IMR-90 (cell line): ENCODE measurements at places on chromosomes 7 and 10. TPM values are rescaled to one million over a fixed set of nuclear protein-coding genes. Genes with fewer than 3 reads are reported as not detected.

LRRN3 gene
- total RNA-seq, result 15.2 and 15.8 TPM in 2 replicates

DNA sequence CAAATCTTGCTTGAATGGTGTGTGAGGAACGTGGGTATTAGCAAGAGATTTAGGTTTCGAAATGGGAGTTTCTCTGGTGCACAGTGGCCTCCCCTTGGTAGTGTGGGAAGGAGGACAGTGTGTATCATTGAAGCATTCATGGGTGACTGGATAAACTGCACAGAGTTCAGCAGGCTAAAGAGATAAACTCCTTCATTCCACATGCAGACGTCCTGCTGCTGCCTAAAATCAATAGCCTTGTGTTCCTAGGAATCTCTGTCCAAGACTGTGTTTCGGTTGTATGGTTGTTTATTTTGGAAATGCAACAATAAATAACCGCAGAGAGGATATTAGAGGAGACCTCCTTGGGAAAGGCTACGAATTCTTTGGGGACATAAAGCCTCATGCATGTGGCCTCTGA is 100.9 kb upstream of the FAM171A1 start:
- no peak for DNase-seq

GRCh38 chr7:289209-289755 is 688 bp upstream of the FOXL3 start:
- no peak for DNase-seq

- DNase-seq, result no peak
Measured at GRCh38 chr7:29771081-29771816, 35.1 kb upstream of the WIPF3 start.

DNA sequence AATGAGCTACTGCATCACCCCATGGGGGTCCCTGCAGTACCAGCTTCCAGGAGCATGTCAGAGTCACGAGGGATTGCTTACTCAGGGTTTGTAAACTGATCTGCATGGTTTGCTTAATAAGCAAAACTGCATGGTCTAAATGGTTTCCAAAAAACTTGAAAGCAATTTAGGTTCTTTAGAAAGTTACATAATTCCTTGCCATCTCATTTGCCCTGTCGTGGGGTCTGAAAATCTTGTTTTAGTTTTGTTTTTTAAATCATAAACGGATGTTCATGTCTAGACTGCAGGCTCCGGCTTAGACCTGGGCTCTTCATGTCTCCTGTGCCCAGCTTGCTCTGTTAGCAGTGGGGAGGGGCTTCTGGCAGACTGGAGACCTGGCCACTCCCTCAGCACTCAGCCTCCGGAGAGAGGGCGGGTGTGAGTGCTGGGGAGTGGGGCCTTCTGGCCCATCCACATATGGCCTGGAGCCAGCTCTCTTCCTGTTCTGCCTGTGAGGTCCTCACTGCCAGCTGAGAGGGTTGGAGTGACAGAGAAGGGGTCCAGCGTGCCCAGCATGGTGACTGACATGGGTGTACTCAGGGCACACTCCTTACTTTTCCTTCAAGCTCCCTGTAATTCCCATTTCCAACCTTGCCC is 17.5 kb downstream of the PRF1 start:
- no peak for DNase-seq

DNA sequence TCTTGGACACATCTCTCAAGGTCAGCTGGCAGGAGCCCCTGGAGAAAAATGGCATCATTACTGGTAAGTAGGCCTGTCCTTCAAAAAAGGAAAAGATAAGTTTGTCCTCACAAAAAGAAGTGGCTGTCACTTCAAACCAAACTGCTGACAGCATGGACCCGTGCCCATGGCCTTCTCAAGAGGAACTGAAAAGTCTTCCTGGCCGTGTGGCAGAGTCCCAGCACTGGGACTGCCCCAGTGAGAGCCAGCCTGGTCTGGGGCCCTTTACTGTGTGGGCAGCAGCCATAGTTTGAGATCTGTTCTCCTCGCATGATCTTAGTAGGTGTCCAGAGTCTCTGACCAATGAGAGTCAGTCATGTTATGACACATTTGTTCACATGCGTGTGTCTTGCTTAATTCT is 614.2 kb upstream of the FOXK1 start:
- DNase-seq, result no peak

DNA sequence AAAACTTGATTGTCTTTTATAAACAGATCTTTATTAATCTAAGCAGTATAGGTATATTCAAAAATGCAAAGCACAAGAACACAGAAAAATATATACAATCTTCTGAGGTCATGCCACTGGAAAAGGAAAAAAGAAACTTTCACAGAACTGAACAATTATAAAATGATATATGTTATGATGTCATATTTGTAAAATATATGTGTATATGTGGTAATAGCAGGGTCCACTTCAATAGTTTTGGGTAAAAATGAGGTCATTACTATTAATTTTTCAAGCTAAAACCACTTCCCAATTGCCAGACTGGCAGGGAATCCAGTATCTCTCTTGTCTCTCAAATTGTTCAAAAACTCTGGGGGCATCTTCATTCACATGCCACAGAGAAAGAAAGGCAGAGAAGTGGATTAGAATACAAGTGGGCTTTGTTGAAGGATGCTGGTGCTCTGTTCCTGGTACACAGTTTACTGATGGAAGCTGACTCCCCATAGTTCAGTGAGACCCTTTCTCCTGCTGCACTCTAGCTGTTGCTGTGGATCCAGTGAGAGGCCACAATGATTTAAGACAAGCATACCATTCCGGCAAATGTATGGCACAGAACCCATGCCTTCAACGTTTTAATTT is 19.7 kb downstream of the CTNNA3 start:
- DNase-seq, result no peak

DNA sequence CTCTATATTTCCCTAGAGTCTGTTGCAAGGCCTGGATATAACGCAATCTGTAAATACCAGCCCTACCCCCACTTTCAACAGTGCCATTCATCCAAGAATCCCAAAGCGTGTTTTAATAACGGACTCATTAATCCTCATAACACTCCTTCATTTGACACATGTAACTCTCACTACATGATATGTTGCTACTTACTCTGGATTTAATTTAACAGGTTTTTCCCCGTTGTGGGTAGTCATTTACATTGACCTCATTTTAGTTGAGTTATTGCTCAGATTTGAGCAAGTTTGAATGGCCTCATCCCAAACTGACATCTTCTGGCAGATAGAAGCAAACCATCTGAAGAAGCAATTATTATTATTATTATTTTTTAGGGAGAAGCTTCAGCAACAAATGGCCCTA is 125.4 kb upstream of the NPVF start:
- no peak for DNase-seq

NUTM2A gene
- total RNA-seq, result under 0.01 and 0.18 TPM in 2 replicates

LRRC18 gene
- not detected in 2 replicates for total RNA-seq

GRCh38 chr7:116802144-116802745 is 60.1 kb upstream of the CAPZA2 start:
- peak; percentile 25 for DNase-seq

DNA sequence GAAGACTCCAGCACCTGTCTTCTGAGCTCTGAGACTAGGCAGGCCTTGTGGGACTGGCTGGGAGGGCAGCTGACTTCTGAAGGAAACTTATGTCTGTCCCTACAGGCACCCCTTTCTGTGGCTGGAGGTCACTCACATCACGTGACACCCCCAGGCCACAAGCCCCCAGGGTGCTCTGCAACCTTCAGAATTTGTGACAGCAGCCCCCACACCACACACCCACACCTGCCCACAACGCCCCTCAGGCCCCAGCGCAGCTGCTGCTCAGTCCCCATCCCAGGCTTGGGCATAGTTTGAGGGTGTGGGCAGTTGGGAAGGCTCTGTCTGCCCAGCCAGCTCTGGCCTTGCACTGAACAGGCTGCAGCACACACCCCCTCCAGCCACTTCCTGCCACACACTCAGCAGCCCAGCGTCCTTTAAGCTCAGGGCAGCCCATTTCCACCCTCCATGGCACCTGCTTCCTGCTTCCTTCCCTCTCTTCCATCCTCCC is 80.0 kb upstream of the UNC5B start:
- DNase-seq, result no peak

DNA sequence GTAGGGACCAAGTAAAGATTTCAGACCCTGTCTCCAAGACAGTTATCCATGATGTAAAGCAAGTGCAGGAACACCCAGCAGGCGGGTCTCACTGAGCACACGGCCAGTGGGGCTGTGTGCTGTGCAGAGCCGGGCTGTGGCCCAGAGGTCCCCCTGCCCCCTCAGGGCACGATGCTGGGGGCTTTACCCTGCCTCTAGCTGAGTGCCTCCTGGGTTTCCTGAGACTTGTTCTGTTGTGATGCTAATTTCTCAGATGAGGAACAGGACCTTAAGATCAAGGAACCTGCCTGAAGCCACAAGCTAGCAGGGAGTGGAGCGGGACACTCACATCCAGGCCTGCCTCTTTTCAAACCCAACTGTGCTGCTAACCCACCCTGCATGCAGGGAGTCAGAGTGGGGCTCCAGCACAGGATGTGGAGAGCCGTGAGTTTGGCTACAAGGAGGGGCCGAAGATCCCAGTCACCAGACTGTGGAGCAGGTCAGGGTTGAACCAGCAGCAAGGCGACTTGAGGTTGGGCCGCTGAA is 76.1 kb upstream of the LYZL2 start:
- no peak for DNase-seq

APBB1IP gene
- total RNA-seq, result not detected in 2 replicates

GRCh38 chr7:157539521-157539920 is 202.7 kb downstream of the DNAJB6 start:
- DNase-seq, result no peak

GRCh38 chr10:132137111-132138072 is 49.4 kb upstream of the DPYSL4 start:
- no peak for DNase-seq

DNA sequence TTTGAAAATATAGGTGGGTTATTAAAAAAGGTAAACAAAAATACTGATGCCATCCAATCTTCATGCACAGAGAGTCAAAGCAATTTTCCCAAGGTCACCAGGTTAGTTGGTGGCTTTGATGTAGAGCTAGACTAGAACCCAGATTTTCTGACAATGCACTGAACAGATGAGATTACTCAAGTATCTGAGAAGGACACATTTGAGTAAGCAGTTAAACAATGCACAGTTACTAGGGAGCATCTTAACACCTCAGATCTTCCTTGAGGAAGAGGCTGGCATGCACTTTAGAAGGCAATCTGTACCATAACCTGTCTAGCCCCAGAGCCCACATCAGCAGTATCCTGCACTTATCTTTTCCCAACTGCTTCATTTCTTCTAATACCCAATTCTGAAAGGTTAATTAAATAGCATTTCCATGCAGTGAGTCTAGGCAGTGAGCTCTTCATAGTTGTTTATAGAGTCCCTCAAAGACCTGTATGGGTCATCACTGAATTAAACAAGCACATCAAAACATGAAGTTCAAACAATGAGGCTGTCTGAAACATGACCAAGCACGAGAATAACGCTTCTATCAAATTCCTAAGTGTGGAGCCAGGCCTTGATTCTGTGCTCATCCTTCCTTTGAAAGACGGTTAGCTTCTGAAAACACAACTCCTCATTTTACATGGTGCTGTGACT is 38.2 kb upstream of the ANK3 start:
- peak; percentile 62 for DNase-seq
